ENCODE measurements at places on chromosomes 11 and 22.

DNA sequence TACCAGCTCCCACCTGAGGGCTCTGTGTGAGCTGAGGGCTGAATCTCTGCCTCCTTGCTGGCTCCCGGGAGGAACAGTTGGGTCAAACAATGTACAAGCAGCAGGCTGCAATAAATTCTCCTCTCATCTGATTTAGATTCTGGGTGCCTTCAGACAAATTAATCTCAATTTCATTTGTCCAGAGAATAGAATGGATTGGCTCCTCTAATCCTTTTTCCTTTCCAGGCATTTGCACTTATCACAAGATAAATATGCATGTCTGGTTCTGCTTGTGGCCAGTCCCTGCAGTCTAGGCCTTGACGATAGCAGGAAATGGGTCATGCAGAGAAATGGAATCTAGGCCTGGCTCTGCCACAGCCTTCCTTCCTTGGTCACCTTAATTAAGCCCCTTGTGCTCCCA, 28.7 kb downstream of the UPB1 start:
- DNase-seq, result no peak

GRCh38 chr22:49523374-49524008, 304.2 kb downstream of the BRD1 start:
- no peak for DNase-seq

DNA sequence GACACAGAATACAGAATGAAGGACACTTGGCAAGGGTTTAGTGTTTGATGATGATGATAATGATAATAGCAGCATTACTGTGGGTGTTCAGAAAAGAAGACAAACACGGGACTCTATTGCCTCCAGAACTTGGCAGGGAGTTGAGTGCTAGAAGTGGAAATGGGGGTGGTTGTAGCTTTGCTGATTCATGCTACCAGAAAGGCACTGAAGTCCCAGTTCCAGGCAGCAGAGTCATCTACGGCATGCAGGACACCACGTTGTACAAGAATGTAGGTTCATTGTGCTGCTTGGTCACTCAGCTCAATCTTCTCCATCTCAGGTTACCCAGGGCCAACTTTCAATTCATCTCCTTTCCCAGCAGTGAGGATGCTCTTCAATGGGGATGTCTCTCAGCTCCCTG, 115.7 kb downstream of the NTM start:
- DNase-seq, result no peak

DNA sequence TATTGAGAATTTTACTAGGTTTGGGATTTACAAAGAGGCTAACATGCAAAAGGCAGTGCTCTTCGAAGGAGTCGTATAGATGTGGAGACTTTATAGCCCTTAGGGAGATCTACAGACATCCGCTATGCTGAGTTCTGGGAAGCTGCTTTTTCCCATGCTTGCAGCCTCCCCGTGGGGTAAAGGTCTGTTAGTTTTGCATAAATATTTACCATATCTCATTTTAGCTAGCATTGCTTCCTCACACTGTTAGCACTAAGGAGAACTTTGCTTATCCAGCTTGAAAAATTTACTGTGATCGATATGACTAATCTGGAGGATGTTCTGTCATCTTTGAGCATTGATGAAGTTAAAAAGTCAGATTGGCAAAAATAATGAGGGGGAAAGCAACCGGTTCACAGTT, 18.6 kb downstream of the ARHGEF12 start:
- DNase-seq, result no peak

DNA sequence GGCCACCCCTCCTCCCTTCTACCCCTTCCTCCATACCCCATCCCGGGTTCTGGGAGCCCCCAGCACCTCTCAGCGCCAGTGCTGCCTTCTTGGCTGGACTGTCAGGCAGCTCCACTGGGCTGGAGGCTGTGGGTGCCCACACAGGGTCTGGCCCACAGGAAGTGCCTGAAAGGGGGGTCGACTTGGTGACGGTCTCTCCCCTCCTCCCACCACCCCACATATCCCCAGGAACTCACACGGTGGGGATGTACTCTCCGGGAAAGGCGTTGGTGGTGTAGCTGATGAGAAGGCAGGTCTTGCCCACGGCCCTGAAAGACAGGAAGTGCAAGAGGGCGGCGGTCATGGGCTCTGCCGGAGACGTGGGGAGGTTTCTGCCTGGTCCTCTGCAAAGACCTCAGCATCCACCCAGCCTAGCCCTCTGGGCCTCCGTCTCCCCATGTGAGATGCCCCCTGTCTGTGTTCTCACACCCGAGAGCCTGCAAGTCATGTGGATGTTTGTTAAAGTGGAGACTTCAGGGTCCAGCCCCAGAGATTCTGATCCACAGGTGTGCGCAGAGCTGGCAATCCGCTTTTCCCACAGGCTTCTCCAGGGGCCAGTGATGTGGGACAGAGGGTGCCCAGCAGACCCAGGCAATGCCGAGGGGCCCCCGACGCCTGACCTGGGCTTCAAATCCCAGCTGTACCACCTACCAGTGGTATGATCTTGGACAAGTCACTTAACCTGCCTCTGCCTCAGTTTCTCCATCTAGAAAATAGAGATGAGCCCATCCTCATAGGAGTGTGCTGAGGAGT, 2.5 kb downstream of the RAC2 start:
- no peak for DNase-seq

- no peak for DNase-seq
These were observed 225.3 kb upstream of the B3GAT1 start for GRCh38 chr11:134637091-134638015.

Data from activated naive CD8-positive, alpha-beta T cell treated with anti-CD3 and anti-CD28 coated beads, Interleukin-2, amount 50 U/mL, for 16 hours (primary cell).